ENCODE measurements at places on chromosomes 6 and 20.

- DNase-seq = no peak
These were observed 6.4 kb upstream of the KIF6 start for GRCh38 chr6:39731565-39731964.

DNA sequence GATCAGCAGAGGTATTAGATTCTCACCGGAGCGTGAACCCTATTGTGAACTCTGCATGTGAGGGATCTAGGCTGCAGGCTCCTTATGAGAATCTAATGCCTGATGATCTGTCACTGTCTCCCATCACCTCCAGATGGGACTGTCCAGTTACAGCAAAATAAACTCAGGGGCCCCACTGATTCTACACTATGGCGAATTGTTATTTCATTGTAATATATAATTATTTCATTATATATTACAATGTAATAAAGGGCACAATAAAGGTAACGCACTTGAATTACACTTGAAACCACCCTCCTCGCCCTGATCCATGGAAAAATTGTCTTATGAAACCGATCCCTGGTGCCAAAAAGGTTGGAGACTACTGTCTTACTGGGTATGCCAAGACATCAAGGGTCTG is 18.6 kb downstream of the PRKN start:
- DNase-seq = no peak

- peak; percentile 31 for DNase-seq
These were observed at the start of gene ZBP1 for GRCh38 chr20:57620274-57620990. Gene ZBP1, minus strand, starts transcription at chr20:57620426. Its CDS starts 131 bp downstream, at chr20:57620295.

DNA sequence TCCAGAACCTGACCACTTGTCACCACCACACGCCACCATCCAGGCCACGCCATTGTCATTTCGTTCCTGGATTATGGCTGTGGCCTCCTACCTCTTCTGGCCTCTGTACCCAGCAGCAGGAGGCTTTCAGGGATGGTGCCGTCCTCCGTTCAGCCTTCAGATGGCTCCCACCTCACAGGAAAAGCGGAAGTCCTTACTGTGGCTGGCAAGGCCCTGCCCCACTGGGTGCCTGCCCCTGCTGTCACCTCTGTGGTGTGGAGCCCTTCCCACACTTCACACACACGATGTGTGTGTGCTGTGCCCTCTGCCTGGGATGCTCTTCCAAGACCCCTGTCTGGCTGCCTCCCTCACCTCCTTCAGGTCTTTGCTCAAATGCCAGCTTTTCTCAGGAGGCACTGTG is 69.4 kb downstream of the INSM1 start:
- no peak for DNase-seq

- DNase-seq = no peak
These were observed 43.2 kb upstream of the NOTCH4 start for GRCh38 chr6:32267035-32267434.

DNA sequence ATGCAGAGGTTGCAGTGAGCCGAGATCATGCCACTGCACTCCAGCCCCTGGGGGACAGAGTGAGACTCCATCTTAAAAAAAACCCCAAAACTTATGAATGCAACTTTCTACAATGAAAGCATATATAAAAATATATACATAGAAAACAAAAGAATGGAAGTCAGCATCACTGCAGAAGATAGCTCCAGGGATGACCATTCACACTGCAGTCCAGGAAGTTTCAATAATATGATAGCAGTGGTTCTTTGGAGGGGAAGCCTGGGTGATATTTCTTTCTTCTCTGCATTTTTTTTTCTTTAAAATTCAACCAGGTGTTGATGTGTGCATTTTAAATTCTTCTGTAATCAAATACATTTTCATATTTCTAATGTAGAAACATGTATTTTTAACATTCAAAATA is 12.3 kb downstream of the HLA-G start:
- no peak for DNase-seq

DNA sequence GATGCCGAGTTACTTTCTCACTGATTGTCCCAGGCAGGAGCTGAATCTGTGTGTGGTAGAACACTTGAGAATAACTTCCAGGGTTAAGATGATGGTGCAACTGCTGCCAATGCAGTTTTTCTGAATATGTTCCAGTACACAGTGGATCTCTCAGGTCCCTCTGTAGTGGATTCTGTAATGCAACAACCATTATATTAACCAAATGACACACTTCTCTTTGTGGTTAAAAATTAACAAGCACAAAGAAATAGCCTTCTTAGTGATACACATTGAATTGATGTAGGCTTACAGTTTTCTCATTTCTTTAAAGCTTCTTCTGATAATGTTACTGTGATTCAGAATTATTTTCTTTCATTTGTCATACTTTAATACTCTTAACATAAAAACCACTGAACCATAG is 383.8 kb downstream of the ADGRB3 start:
- no peak for DNase-seq

GRCh38 chr6:160069459-160069858 is 52.2 kb upstream of the SLC22A1 start:
- no peak for DNase-seq

DNA sequence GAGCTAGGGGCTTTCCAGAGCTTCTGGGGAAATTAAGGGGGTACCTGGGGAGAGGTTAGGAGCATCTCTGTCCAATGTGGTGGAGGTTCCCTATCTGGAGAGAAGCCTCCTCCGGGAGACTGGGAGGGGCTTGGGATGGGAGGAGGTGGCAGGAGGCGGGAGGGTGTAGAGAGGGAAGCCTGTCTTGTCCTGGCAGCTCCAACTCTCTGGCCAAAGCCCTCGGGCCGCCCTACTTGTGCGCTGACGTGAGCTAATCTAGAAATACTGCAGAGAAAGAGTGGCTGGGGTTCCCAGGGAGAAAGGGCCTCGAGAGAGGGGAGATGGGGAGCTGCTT is 1.6 kb upstream of the SLC32A1 start:
- DNase-seq = no peak

DNA sequence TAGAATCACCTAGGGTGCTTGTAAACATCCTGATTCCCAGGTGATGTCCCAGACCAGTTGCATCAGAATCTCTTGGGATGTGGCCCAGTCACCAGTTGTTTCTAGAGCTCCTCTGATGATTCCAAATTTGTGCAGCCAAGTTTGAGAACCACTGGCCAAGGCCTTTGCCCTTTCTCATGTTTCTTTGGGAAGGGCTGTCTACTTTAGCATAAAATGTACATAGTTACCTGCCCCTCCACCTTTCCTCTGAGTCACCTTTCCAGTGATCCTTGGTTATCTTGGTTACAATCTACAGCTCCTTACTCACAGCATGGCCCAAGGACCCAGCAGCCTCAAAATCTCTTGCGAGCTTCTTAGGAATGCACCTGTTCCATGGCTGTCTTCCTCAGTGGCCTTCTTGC is 266.4 kb upstream of the PRND start:
- DNase-seq = no peak

DNA sequence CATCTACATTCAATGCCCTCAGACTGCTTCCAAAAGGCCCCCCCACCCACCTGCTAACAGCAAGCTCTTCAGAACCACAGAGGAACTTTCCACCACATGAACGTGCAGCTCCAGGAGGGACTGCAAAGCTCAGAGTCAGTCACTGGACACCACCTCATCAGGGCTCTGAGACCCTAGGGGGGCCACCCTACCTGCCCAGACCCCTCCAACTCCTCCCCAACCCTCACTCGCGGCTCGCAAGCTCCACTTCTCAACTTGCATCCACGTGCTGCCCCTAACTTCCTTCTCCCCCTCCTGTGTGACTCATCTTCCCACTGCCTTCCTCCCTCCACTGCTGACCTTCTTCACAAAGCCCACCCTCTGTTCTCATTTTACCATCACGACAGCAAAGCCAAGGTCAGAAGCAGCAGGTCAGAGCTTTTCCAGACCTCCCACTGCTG is 6.5 kb downstream of the MBOAT1 start:
- no peak for DNase-seq

Data from activated T-helper 9 cell treated with anti-CD3 and anti-CD28 coated beads, Interleukin-2, amount 50 U/mL, for 16 hours (primary cell).